Stimulated activated CD4-positive, alpha-beta T cell treated with anti-CD3 and anti-CD28 coated beads, Interleukin-1b, Interleukin-23, amount 100 ng/mL, for 24 hours (primary cell): ENCODE measurements at places on chromosomes 5 and 9.

DNA sequence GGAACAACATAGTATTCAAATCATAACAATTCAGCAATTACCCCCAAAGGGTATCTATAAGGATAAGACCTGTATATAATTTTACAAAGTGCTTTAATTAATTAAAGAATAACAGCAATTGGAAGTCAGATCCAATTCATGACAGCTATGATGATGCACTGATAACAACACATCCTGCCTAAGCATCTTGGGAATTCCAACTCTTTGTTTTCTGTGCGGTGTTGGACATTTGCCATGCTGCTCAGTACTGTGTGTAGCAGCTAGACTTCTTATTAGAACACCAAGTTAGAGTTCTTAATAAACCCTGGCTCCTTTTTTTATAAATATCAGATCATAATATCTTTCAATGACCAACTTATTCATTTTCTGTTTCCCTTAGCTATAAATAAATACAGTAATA lies 209.0 kb downstream of the SEC61B start:
- DNase-seq = no peak

DNA sequence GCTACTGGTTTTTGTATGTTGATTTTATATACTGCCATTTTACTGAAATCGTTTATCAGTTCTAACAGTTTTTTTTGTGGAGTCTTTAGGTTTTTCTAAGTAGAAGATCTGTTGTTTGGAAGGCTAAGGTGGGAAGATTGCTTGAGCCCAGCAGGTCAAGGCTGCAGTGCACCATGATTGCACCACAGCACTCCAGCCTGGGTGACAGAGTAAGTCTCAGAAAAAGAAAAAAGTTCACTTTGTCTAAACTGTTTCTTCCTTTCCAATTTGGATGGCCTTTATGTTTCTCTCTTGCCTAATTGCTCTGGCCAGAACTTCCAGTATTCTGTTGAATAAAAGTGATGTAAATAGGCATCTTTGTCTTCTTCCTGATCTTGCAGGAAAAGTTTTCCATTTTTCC lies 124.5 kb upstream of the LRRTM2 start:
- no peak for DNase-seq

DNA sequence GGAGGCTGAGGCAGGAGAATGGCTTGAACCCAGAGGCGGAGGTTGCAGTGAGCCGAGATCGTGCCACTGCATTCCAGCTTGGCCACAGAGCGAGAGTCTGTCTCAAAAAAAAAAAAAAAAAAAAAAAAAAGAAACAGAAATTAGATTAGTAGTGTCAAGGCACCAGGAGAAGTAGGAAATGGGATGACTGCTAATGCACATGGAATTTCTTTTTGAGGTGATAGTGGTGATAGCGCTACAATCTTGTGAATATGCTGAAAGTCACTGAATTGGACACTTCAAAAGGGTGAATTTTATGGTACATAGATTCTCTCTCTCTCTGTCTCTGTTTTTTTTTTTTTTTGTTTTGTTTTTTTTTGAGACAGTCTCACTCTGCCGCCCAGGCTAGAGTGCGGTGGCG lies 42.1 kb upstream of the SUB1 start:
- DNase-seq = no peak

DNA sequence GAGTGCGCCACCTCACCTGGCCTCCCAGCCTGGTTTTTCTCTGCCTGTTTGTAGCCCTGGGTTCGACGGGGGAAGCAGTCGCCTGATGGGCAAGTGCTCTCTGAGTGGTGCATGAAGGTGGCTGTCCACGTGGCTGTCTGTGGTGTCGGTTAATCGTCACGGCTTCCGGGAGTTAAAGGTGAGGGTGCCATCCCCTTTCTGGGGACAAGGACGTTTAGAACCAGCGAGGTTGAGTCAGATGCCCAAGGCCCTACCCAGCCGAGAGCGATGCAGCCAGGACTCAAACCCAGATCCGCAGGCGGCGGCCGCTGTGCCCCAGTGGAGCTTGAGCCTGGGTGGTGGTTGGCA lies 47.7 kb downstream of the RXRA start:
- no peak for DNase-seq

- no peak for DNase-seq
Measured at GRCh38 chr5:127993476-127993875, 90.1 kb upstream of the SLC12A2 start.

- DNase-seq = no peak
Measured at GRCh38 chr9:20659474-20659967, 24.5 kb upstream of the FOCAD start.

- no peak for DNase-seq
Measured at GRCh38 chr5:82597437-82597836, 319.3 kb upstream of the RPS23 start.

GRCh38 chr5:138737494-138738265 lies 15.5 kb upstream of the CTNNA1 start:
- no peak for DNase-seq
